ENCODE measurements at places on chromosomes 13 and 19.

DNA sequence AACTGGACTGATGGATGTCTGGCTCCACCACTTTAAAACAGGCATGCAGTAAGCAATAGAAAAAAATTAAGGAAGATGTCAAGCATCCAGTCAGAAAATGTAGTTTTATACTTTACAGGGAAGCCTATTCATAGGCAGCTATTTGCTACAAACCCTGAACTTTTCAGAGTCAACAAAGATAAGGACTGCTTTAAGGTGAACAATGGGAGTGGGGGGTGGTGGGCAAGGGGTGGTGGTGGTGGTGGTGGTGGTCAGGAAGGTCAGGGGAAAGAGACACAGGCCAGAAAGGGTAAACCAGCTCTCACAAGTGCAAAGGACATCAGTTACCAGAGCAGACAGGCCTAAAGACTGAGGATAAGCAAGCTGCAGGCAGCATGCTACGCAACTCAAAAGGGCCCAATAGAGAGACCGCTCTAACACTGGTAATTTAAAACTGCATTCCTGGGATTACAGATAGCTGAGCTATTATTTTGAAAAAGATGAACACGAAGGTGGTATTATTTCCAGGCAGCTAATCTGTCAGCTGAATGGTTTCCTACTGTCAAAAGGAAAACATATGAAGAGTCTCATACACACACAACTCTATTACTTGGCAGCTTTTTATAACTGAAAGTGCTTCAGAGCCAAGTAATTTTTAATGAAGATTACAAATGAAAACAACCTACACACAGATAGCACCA, 14.8 kb downstream of the BRD4 start:
- DNase-seq: no peak

GRCh38 chr19:53971673-53972072, 8.9 kb downstream of the CACNG8 start:
- peak; percentile 68 for DNase-seq

- peak; percentile 38 for DNase-seq
These were observed 9.0 kb downstream of the LSM14A start for GRCh38 chr19:34181111-34181864.

DNA sequence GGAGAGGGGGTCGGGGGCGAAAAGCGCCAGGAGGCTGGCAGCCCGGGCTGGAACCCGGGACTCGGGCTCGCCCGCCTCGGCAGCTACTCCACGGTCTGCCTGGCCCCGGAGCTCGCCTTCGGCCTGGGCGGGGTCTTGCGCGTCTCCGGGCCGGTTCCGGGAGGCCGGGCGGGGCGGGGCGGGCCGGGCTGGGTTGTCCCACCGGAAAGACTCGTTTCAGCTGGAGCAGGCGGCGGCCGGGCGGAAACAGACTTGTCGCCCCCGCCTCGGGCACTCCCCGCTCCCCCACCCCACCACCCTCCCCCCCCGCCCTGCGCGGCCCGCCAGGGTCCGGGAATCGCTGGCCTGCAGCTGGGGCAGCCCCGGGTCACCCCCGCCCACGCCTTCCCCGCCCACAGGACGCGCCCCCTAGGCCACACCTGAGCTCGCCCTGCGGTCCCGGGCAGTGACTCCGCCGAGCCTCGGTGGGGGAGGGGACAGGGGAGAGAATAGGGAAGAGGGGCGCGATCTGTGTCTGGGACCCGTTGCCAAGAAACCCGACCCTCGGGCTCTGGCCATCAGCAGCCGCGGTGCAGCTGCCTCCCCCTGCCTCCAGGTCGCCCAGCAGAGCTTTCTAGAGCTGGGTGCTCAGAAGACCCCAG, 109.4 kb downstream of the KCTD15 start:
- no peak for DNase-seq

GRCh38 chr13:48333976-48334375, 30.4 kb downstream of the RB1 start:
- DNase-seq: no peak

DNA sequence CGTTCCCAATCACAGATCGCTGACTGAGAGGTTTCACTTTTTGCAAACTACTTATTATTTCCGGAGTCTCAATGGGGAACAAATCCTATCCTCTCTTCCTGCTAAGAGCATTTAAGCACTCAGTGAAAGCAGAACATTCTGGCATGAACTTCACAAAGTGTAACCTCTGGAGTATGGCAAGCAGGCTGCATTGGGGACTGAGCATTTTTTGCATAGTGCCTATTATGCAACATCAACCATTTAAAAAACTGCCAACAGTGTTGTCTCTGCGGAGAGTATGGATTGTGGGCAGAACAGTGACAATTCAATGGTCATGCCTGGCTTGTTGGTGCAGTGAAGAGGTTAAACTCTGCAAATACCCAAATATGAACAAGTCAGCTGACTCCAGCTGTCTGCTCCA, 484.6 kb downstream of the OLFM4 start:
- no peak for DNase-seq
